ENCODE measurements at places on chromosomes 12 and 14.

DNA sequence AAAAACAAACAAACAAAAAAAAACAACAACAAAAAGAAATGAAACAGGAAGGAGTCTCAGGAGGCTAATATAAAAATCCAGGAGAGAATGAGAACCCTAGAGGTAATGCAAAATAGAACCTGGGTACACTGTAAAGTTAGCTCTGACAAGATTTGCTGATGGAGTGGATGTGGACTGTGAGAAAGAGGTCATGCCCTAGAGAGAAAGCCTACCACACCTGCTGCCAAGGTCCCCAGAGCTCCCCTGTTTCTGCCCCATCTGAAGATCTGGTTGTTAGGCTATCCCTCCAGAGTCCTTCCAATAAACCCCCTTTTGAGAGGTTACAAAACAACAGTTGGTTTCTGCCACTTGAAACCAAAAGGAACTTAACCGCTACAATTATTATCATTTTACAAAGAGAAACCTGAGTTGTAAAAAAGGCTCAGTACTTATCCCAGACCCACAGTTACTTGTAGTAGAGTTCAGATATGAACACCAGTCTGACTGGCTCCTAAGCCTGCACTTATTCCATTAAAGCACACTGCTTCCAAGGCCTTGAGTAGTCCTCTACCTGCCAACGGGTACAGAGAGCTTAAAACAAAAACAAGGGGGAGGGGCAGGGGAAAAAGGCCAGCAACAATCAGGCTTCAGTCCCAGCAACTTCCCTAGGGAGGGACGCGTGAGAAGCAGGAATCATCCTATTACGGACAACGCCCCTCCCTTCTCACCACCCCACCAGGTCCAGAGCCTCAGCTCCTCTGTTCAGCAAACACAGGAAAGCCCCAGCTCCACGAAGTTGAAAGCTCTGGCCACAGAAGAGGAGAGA, 27.7 kb downstream of the PPP1R13B start:
- no peak for DNase-seq

- no peak for DNase-seq
These were observed 485.8 kb upstream of the ATXN7L3B start for GRCh38 chr12:74051848-74052247.

DNA sequence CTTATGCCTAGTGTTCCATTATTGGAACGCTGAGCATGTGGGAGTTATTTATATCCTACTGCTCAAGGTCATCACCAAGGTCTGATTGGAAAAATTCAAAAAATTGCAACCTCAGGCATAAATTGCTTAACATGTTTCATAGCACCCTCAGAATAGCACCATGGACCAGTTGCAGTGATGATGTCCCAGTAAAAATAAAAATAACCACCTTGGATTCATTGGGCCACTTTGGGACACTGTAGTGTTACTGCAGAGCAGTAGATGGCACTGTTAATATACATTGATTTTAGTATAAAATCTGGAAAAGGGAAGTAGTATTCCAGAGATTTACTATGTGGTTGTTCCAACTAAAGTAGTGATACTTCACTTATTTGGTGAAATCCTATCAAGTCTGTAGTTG, 31.0 kb upstream of the PTCSC3 start:
- DNase-seq: no peak

- no peak for DNase-seq
These were observed 515 bp upstream of the ABCC9 start for GRCh38 chr12:21941506-21942376.

GRCh38 chr12:117552971-117553370, 191.5 kb upstream of the NOS1 start:
- no peak for DNase-seq

GRCh38 chr12:7060353-7060954, at the start of gene C1S:
C1S (plus strand) TSS chr12:7060718; CDS start chr12:7061913, 1,195 bp downstream.
- peak; percentile 84 for DNase-seq

- DNase-seq: no peak
These were observed 1.3 kb downstream of the BDKRB2 start for GRCh38 chr14:96205978-96206360.

DNA sequence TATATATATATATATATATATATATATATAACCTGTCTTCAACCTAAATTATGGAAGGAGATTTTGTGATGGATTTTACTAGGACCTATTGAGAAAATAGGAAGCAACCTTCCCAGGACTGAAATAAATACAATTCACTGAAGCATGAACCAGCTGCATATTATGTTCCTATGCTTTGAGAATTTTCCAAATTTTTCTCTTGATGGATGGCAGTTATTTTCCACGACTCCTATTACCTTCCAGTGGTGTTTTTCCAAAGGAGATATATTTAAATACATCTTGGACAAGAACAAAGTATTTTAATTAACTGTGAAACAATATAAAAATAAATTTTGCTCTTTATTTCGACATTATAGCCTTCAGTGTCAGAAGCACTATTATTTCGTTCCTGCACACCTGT, 87.9 kb downstream of the TMTC1 start:
- DNase-seq: no peak

DNA sequence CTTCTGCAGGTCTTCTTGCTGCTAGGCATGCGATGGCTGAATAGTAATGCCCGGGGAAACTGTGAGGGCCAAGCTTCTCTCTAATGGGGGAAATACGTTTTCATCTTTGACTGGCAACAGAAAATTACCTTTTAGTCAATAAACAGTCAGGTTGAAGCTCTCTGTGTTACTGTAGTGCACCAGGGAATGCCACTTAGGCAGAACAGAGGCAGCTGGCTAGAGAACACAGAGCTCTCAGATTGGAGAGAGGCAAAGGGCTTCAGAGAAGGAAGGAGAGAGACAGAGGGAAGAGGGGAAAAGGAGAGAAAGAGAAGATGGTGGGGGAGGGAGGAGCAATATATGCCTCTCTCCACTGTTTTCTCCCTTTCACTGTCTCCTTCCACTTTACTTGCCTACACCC, 6.7 kb downstream of the HSD17B6 start:
- DNase-seq: no peak

All from SJSA1 (cell line).